Stimulated activated CD8-positive, alpha-beta memory T cell treated with anti-CD3 and anti-CD28 coated beads, Interleukin-4, amount 100 ng/mL, for 1 hour (primary cell): ENCODE measurements at places on chromosomes 4 and X.

DNA sequence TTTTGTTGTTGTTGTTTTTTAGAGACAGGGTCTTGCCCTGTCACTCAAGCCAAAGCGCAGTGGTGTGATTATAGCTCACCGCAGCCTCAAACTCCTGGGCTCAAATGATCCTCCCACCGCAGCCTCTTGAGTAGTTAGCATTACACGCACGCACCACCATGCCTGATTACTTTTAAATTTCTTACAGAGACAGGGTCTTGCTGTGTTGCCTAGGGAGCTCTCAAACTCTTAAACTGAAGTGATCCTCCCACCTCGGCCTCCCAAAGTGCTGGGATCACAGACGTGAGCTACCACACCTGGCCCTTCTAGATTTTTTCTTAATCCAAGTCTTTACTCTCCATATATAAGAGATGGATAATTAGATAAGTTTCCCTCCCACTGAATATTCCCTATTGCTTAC, 29.2 kb downstream of the FNIP2 start:
- DNase-seq = no peak

DNA sequence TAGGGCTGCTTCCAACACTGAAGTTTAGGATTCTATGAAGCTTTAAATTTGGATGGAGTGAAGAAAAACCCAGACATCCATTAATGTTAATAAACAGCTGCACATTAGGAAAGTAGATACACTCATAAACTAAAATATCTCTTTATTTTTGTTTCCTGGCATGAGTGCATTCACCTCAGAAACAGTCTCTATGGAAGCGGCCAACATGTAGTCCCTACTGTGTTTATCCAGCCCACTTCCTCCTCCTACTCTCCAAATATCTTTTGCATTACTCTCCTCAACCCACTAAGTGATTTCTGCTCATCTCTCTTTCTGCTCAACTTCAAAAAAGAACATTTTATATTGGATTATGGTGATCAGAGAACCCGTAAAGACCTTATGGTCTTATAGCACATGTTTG, 180.3 kb upstream of the MXRA5 start:
- DNase-seq = no peak

GRCh38 chr4:104938624-104939023, 208.1 kb upstream of the TET2 start:
- no peak for DNase-seq

GRCh38 chr4:41346306-41347061, 89.8 kb downstream of the UCHL1 start:
- DNase-seq = no peak

DNA sequence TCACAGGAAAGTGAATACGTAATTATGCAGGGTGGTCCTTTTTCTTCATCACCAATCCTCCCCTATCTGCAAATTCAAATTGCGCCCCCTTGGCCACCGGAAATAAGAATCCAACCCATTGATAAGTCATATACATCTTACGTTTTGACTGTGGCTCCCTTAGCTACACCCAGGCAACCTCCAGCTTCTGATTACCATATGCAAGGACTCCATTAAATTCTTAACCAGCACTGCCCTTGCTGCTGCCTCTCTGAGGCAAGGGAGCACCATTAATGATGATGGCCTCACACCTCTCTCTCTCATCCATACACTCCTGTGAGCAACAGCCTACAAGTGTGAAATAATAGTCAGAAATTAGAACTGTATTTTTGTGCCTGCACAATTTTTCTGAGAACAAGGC, 106.0 kb upstream of the NOCT start:
- DNase-seq = no peak

GRCh38 chr4:17642398-17642783, 27.9 kb downstream of the MED28 start:
- no peak for DNase-seq

GRCh38 chrX:145817331-145818185, at the start of gene SLITRK2:
TSS of gene SLITRK2 (plus strand) at chrX:145817829. CDS start at chrX:145822426, 4,597 bp downstream.
- no peak for DNase-seq

- no peak for DNase-seq
Observed at GRCh38 chr4:74120086-74120485, 21.1 kb upstream of the CXCL2 start.

DNA sequence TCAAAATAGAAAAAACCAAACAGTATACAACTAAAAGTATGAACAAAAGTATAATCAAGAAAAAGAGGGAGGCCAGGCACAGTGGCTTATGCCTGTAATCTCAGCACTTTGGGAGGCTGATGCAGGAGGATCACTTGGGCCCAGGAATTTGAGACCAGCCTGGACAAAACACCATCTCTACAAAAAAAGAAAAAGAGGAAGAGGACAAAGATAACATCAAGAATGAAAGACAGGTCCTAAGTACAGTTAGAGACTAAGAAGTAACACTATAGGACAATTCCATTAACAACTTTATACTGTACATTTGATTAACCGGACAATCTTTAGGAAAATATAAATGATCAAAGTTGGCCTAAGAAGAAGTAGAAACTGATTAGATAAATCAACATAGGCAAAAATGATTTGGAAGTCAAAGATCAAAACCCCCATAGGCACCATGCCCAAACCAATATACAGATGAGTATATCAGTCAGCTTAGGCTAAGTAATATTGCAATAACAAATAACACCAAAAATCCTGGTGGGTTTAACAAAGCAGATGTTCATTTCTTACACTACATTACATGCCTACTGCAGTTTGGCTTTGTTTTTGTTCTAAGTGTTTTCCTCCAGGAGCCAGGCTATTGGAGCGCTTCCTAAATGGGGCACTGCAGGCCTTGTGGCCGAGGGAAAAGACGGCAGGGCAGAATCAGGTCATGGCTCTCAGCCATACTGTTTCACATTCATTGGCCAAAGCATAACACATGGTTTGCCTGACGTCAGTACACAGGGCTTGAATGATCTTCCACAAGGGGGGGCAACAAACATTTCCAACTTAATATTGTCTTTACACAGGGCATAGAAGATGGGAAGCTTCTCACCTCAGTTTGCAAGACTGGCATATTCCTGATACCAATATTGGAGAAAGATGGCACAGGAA, 42.2 kb upstream of the HGFAC start:
- no peak for DNase-seq

GRCh38 chrX:112830540-112830939, 10.1 kb downstream of the AMOT start:
- DNase-seq = no peak

GRCh38 chr4:5638976-5639375, 69.4 kb downstream of the EVC2 start:
- DNase-seq = no peak

GRCh38 chr4:133147286-133147821, 1.7 kb upstream of the PCDH10 start:
- no peak for DNase-seq
